Sciatic nerve (tissue), 2 donors: ENCODE measurements at places on chromosomes 2 and 18.

DNA sequence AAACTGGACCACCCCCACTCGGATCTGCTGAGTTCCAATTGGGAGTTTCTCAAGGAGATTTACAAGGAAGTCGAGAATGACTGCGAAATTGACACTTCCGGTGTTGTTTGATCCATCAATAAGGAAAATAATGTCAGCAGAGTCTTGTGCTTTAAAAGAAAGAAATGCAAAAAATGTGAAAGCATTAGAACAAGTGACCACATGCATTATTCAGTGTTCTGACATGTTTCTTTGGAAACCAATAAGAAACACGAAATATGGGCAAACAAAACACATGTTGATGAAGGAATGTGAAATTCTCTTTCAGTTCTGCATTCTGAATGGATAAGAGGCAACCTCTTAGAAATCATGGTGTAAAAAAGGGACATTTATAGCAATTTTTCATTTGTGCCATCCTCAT, 25.9 kb downstream of the COL6A3 start:
- no peak for DNase-seq

DNA sequence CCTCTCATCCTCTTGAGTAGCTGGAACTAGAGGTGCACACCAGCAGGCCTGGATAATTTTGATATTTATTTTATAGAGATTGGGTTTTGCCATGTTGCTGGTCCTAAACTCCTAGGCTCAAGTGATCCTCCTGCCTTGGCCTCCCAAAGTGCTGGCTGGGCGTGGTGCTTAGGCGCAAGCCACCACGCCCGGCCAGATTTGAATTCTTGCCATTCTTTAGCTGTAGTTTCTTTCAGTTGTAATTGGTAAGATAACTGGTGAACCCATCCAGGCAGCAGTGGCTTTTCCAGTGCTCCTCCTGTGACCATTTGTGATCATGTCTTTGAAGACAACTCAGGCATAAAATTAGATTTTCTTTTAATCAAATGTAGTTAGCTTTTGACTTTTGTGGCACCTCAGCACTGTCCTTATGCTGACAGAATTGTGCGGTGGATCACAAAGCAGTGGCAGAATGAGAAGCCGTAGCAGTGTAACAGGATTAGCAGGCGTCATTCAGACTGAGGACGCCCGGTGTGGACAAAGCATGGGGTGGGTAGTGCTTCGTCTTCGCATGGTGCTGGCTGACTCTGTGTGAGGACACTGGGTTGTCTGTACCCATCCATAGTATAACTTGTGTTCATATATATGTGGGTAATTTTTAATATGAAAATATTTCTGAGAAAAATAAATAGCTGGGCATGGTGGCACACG, 30.0 kb upstream of the TOGARAM2 start:
- DNase-seq, result no peak

- DNase-seq, result no peak
Observed at GRCh38 chr2:18514526-18515461, 45.7 kb downstream of the RDH14 start.

GRCh38 chr2:3839476-3839875, 136.1 kb downstream of the DCDC2C start:
- DNase-seq, result no peak

DNA sequence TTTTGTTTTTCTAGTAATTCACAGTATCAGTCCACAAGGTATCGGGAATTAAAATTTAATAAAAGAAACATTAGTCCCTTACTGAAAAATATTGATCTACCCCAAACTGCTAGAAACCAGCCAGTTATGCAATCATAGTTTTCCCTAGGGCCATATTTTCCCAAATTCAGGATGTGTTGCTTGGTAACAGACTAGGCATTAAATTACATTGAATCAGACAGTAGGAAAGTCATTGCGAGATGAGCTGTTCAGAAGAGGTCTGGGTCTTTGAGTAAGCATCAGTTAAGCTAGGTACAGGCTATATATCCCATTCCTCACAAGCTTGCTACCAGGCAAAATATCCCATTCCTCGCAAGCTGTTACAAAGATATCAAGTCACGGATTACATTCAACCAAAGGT, 123.0 kb upstream of the CCDC150 start:
- no peak for DNase-seq

DNA sequence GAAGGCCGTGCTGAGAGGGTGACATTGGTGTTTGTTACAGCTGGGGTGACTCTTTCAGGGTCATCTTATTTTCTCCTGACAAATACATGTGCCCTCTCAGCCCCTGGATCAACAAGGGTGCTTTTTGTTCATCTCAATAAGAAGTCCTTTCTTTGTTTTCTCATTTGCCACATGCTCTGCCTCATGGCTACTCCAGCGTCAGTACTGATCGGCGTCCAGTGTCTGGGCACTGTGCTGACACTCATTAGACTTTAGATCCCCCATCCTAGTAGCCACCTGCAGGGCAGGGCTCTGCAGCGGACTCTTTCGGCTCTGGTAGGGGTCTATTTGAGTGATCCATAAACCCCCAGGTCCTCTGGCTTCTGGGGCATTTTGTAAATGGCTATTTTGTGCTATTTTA, 38.4 kb downstream of the NPPC start:
- DNase-seq, result no peak

DNA sequence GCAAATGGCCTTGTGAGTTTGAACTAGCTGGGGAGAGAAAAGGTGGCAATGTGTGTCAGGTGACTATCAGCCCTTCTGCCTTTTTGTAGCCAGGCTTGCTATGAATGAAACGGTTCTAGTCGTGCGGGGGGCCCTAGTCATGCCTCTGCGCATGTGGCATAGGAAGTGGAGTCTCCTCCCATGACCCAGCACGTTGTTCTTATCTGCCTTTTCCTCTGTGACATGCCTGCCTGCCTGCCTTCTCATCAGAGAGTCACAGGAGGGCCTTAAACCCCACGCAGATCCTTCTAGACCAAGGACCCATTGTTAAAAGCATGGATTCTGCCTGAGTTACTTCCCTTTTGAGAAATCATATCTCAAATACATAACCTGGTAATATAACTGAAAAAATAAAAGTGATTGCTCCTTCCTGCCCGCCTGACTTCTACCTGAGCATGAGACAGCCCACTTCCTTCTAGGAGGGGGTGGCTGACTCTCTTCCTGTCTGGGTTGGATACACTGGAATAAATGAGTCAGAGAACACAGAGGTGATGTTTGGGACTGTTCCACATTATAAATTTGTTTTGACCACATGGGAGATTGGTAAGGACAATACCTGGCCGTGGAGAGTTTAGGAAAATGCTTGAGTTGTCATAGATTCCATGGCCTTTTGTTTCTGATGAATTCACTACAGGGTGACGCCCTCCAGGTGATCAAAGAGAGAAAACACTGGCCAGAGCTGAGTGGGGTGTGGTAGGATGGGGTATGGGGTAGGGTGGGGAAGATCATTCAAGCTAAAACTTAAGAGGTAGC, 49.8 kb downstream of the FBLN7 start:
- DNase-seq, result no peak

- no peak for DNase-seq
Observed at GRCh38 chr2:112020561-112020960, 34.5 kb upstream of the TMEM87B start.

GRCh38 chr2:23330214-23330613, 54.8 kb upstream of the KLHL29 start:
- no peak for DNase-seq

DNA sequence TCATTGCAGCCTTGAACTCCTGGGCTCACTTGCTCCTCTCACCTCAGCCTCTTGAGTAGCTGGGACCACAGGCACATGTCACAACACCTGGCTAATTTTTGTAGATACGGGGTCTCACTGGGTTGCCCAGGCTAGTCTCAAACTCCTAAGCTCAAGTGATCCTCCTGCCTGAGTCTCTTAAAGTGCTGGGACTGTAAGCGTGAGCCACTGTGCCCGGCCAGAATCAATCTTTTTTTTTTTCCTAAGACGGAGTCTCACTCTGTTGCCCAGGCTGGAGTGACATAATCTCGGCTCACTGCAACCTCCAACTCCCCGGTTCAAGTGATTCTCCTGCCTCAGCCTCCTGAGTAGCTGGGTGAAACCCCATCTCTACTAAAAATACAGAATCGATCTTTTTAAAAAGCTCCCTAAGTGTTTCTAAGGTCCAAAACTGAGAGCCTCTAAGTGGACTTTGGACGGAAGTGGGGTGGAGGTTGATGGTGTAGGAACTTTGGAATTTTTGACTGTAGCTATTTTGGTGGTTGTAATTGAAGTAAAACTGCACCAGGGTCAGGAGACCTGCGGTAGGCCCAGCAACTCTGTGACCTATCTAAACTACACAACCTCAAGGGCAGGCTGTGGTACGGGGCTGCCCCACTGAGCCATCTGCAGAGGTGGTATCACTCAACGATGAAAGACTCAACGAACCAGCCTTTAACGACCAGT, 82.9 kb downstream of the POLR1A start:
- peak; percentile 18 for DNase-seq

DNA sequence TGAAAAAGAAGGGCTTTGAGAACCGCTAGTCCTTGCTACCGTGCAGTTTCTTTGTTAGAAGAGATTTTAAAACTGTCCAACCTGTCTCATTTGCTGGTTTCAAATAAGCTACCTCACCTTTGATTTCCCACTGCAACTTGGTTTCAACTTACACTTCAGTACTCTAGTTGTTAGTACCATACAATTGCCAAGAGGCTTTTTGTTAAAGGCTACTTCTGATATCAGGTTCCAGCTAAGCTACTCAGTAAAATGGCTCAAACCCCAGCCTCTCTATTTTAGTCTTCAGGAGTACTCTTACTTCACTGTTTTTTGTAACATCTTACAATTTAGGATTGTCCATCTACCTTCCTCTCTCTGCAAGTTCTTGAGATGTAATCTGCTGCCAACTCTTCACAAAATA, 91.6 kb downstream of the INO80D start:
- DNase-seq, result no peak

- DNase-seq, result peak; percentile 50
Observed at GRCh38 chr2:236196366-236196765, 28.2 kb upstream of the GBX2 start.
